ENCODE measurements at places on chromosomes 12 and 14. TPM values are rescaled to one million over a fixed set of nuclear protein-coding genes. Genes with fewer than 3 reads are reported as not detected.

CMA1 gene
- not detected for total RNA-seq

EFCAB11 gene
- 3.8 TPM for total RNA-seq

KRT71 gene
- total RNA-seq: not detected

SLC41A2 gene
- total RNA-seq: 2.2 TPM

TSPAN8 gene
- not detected for total RNA-seq

GALNT16 gene
- total RNA-seq: 3.8 TPM

BDKRB2 gene
- 8.0 TPM for total RNA-seq

CDK17 gene
- 18.4 TPM for total RNA-seq

CD27 gene
- total RNA-seq: not detected

TAS2R7 gene
- total RNA-seq: not detected

FAM177A1 gene
- 38.3 TPM for total RNA-seq

FGD4 gene
- 3.1 TPM for total RNA-seq

RERG gene
- total RNA-seq: not detected

ALDH1L2 gene
- total RNA-seq: 11.2 TPM

KRT4 gene
- total RNA-seq: not detected
